ENCODE measurements at places on chromosomes 7 and 10.

DNA sequence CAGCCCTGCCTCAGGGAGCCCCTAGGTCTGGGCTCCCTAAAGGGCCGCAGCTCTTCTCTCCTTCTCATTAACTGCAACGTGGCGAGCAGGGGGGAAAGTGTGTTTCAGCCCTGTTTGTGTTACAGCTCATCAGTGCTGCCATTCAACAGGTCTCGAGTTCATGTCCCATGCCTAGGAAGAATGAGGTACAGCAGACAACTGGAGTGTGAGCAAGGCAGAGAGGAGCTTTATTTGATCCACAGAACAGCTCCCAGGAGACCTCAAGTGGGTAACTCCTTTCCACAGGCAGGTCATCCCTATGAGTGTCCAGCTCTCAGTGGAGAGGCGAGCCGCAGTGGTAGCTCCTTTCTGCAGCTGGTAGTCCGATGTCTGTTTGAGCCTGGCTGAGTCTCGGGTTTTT lies 313.1 kb downstream of the AUTS2 start:
- DNase-seq, result no peak

DNA sequence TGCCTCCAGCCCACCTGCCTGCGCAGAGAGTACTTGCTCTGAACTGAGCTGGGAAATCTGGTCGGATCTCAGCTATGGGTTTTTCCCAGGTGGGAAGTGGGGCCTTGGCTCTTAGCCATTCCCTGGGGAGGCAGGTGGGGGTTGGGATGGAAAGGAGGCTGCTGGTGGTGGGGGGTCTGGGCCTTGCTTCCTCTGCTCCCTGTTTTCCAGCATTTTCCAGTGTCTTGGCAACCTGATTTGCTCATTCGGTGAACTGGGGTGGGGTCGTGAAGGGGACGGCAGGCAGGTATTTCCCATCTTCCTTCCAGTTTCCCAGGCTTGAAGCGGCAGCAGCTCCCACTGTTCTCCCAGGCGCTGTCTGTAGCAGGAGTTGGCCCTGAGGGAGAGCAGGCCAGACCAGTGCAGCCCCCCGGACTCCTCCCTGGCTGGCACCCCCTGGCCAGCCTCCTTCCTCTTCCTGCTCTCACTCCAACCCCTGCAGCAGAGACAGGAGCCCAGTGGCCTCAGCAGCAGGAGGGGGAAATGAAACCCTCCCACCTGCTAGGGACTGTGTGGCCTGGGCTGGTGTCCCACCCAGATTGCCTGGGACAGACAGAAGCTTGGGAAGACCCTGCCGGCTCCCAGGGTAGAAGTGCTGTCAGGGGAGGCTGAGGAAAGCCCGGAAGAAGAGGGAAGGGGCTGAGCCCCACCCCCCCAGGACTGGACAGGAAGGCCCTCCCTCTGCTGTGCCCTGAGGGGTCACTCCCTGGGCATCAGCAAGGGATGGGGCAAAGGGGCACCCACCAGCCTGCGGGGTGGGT lies 6.6 kb downstream of the TRIM8 start:
- no peak for DNase-seq

DNA sequence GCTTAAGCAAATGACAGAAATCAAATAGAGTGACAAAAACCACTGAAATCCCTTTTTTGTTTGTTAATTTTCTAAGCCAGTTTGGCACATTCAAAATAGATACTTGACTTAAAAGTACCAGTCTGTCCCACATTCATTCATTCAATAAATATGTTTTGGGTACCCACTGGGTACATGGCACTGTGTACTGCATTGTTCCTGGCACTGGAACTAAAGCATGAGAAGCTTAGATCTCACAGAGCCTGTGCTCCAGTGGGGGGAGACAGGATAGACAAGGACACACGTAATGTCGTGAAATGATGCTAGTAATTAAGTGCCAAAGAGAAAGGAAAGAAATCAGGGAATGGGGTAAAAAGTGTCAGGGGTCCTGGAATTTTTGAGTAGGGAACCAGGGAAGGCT lies 13.0 kb downstream of the MTURN start:
- DNase-seq, result no peak

- DNase-seq, result peak; percentile 97
Measured at GRCh38 chr7:116776610-116777289, 85.6 kb upstream of the CAPZA2 start.
